Activated CD4-positive, alpha-beta T cell treated with anti-CD3 and anti-CD28 coated beads, Interleukin-2, amount 10 ng/mL, durations not matched to agents 24 days and 14 days (primary cell): ENCODE measurements at places on chromosomes 7 and 10. TPM values are rescaled to one million over a fixed set of nuclear protein-coding genes. Genes with fewer than 3 reads are reported as not detected.

DNA sequence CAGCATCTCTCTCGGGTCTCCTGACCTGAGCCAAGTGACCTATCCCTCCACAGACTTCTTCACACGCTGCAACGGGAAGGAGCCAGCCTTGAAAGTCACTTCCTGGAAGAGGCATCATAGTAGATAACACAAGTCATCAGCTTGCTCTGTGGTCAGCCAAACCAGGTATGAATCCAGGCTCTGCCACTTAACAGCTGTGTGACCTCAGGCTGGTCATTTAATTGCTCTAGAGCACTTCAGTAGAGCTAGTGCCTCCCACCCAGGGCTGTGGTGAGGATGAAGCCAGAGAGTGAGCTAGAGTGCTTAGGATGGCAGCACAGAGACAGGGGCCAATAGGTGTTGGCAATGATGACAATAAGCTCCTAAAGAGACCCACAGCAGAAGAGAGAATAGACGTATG lies 247.7 kb upstream of the ZMIZ1 start:
- DNase-seq, result no peak

DNA sequence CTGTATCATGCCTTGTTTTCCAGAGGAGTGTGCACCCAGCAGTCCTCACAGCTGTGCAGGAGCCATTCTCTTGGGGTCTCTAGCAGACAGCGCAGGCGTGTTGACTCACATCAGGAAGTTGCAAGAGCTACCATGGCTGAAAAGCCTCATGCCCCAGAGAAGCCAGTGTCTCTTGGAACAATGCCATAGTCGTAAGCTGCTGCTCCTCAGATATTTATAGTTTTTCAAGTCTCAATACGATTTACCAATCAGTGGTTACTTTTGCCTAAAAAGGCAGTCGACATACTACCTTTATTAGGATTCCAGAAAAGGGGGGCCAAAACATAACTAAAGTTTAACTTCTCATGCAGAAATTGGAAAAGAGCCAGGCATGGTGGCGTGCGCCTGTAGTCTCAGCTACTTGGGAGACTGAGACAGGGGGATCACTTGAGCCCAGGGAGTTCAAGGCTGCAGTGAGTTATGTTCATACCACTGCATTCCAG lies 407.7 kb downstream of the PARD3 start:
- DNase-seq, result no peak

The PKD2L1 gene
- total RNA-seq, result 0.17 TPM in 1 of 2 replicates, not detected in the other

DNA sequence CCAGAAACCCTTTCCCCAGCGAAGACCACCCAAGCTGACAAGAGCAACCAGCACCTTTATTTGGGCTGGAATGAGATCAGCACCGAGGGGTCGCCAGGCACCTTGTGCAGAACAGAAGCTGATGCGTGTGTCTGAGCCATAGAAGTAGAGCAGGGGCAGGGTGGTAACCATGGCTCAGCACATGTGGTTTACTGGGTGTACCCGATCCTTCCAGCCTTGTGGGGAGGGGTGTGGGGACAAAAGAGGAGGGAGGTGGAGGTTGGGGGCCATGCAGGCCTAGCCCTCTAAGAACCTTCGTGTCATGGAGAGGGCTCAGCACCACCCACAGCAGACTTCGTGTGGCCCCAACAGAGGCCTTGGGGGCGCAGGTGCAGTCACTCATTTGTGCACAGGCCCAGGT lies 84.0 kb upstream of the GTF2I start:
- no peak for DNase-seq

DNA sequence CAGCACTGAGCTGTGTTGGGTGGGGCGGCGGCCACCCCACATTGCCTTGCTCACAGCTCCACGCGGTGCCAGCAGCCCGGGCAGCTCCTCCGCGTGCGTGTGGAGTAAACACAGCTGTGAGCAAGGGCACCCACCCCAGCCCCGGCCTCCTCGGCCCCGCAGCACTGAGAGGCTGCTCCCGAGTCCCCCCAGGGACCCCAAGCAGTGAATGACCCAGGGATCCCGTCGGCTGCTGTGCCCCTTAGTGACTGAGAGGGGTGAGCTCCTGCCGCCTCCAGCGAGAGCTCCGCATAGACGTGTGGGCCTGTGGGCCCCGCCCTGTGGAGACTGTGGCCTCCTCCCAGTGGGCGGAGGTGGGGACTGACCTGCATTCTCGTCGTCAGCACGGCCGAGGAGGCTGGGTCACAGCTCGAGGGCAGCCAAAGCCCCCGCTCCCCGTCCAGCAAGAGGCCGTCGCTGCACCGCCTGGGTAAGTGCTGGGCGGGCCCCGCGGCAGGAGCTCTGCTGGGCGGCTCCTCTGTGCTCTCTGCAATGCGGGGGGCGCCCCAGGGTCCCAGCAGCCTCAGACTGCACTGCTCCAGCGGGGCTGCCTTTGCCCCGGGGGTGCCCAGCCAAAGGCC lies 29.9 kb upstream of the UTF1 start:
- no peak for DNase-seq

GRCh38 chr10:117610321-117610720 lies 67.8 kb downstream of the EMX2 start:
- no peak for DNase-seq

The CC2D2B gene
- total RNA-seq, result 0.26 TPM in 1 of 2 replicates, not detected in the other

- DNase-seq, result no peak
These were observed 61.5 kb downstream of the KCND2 start for GRCh38 chr7:120334475-120334874.

DNA sequence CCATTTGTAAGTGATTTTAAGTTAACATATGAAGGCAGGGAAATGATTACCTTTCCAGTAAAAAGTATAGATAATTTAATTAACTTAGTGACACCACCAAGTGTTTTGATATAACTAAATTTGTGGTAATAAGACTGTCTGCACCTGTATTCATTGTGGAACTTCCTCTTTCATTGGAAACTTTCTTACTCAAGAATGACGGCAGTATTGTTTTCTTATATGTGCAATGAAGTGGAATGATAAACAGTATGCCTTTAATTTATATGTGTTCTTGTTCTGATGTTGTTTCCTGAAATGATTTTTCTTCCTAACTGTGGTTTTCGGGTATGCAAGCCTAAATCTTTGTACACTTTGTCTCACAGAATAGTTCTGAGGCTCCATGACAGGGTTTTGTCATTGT lies 46.4 kb downstream of the CASD1 start:
- DNase-seq, result no peak

The VOPP1 gene
- 87.4 and 90.6 TPM in 2 replicates for total RNA-seq

DNA sequence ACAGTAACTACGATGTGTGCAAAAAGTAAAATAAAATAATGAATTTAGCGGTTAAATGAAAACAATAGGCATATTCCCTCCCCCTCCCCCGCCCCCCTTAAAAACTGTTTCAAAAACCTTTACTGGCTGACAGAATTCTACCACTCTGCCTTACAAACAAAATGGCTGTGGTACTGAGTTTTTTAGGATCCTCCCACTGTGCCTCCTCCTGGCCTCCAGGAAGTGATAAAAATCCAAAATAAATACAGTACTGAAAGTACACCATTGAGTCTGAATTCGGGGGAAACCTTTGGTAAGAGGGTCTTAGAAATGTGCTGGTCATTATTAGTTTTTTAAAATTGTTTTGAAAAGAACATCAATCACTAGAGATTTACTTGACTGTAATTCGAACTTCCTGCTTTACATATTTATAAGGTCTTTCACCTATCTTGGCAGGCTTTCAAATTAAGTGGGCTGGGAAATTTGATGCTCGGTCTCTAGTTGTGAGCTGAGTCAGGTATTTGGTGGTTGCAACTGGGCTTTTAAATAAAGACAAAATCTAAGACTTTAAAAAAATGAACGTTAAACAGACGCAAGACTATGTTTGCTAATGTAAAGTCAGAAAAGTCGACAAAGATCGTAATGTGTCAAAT lies 32.5 kb upstream of the EPC1 start:
- DNase-seq, result peak; percentile 72

- no peak for DNase-seq
These were observed 5.8 kb downstream of the TCF7L2 start for GRCh38 chr10:112955582-112956421.
